ENCODE measurements at places on chromosomes 1 and 21.

DNA sequence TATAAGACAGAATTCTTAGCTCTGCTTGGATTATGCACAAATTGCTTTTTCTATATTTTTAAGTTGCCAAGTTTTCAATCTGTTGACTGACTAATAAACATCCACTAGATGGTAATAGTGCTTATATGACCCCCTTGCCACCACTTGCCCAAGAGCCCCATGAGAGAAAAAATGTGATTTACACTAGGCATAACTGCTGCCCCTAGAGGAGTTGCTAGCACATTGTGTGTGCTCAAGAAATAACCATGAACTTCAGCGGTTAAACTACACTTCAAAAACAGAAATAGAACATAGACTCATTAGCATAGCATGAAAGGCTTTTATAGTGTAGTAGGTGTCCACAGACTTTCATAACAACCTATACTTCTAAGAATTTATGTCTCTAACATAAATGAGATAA is 61.4 kb downstream of the BRINP3 start:
- no peak for DNase-seq

- peak; percentile 67 for DNase-seq
Measured at GRCh38 chr1:202599669-202600431, 110.4 kb downstream of the SYT2 start.

- DNase-seq, result peak; percentile 7
Measured at GRCh38 chr1:73674945-73675561, 522.9 kb downstream of the LRRIQ3 start.

- DNase-seq, result peak; percentile 73
Measured at GRCh38 chr21:44927587-44928461, 7.1 kb upstream of the ITGB2 start.

GRCh38 chr1:157799996-157800395 is 19.9 kb downstream of the FCRL1 start:
- DNase-seq, result no peak

- DNase-seq, result peak; percentile 43
Measured at GRCh38 chr21:16082038-16082816, 352.4 kb downstream of the USP25 start.

GRCh38 chr1:32337855-32338636 is 2.0 kb upstream of the MARCKSL1 start:
- DNase-seq, result no peak

DNA sequence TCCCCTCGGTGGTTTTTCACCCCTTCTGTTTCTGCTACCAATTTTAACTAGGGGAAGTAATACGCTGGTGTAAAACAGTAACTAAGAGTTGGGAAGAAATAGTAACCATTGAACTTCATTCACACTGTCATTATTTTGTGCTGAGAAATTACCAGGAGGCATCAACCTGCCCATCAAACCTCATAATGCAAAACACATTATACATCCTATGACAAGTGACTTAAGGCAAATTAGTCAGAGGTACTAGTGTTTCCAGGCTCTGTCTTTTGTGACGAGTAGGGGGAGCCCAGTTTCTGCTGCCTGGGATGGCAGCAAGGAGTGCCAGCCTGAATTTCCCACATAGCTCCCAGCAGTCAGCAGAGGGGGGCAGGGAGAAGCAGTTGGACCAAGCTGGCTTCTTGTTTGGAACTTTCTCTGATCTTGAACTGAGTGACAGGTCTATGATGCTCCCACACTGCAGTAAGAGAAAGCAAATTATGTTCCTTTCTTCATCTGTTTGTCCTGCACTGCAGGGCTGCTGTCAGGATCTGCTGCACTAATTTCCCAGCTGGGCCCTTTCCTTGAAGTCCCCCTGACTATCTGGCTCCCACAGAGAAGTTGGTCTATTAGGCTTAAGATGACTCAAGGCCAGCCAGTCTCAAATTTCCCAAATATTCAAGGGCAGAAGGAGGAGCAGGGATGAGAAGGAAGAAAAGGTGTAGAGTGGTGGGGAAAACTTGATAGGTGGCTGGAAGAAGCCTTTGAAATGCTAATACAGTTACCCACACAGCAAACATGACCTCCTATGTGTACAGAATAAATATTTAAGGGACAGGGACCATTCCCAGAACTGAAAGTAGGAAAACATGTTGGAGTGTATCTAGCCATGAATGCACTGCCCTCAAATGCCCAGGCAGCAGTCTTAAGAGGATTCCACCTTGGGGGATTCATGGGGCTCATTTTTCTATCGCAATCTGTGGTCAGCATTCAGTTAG is 322.8 kb downstream of the SEC16B start:
- no peak for DNase-seq

- DNase-seq, result no peak
Measured at GRCh38 chr1:115719285-115719684, 49.2 kb downstream of the CASQ2 start.

DNA sequence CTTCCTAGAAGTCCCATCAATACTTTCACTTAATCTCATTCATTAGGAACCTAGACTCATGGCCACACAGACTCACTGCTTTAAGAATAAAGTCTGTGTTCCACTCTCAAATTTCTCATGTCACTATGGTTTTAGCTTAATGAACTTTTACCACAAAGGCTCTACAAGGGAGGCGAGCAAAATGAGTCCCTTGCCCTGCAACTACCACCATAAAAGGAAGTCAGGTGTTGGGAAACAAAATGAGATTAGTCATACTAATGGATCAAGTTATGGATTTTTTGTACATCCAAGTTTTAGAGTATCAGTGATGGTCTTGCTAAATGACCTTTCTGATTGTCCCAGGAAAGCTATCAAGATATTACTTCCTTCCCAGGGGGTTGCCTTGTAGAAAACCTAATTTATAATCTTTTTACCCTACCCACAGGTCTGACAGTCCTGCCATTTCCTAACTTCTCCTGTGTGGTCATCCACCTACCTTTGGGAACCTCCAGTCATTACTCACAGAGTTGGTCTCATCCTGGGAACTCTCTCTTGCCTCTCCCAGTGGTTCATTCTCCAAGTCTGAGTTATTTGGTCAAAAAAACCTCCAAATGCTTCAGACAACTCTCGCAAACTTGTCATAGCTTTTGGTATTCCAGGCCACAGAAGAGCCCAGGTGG is 51.8 kb upstream of the SLC16A1 start:
- DNase-seq, result no peak

DNA sequence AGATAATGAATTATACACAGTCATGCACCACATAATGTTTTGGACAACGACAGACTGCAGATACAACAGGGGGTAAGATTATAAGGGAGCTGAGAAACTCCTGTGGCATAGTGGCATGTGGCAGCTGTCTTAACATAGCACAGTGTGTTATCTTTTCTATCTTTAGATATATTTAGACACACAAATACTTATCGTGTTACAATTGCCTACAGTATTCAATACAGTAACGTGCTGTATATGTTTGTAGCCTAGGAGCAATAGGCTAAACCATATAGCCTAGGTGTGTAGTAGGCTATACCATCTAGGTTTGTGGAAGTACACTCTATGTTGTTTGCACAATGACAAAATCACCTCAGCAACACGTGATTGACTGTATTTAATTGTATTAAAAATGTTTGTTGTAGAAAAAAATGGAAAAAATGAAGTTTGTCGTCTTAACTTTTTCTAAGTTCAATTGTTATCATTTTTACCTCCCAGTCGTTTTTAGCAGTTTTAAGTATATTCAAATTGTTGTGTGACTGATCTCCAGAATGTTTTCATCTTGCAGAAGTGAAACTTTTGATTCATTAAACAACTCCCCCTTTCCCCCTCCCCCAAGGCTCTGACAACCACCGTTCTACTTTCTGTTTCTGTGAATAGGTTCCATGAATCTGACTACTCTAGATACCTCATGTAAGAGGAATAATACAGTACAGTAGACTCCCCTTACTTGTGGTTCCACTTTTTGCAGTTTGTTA is 351.0 kb upstream of the B3GALT2 start:
- DNase-seq, result peak; percentile 90

DNA sequence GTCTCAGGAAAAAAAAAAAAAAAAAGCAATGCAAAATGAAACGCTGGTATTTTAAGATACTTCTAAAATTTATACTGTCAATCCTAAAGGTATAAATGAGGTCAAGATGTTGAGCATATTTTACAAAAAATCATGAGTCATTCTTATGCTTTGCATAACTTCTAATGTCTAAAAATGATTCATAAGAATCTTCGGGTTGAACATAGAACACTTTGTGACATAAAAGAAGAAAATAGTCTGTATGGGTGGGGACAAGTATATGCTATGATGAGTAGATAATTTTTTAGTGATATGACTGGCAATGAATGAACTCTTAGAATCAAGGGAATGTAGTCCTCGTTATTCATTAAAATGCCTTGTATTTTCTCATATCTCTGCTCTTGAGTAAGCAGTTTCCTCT is 416.9 kb upstream of the USP24 start:
- DNase-seq, result no peak

GRCh38 chr21:45972353-45972715 is 9.2 kb upstream of the COL6A1 start:
- DNase-seq, result no peak

GRCh38 chr1:32886004-32886827 is at the start of gene HPCA:
Gene HPCA (plus strand): TSS chr1:32886491. CDS start chr1:32888899, 2,408 bp downstream.
- DNase-seq, result no peak

DNA sequence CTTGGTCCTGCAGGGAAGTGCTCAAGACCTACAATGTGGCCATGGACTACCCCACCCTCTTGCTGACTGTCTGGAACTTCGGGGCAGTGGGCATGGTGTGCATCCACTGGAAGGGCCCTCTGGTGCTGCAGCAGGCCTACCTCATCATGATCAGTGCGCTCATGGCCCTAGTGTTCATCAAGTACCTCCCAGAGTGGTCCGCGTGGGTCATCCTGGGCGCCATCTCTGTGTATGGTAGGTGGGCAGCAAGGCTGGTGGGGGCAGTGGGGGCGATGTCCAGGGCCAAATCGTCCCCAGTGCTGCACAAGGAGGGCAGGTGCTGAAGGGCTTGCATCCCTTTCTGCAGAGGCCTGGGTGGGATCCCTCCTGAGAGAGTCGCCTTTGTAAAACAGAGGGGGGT is 18.4 kb downstream of the PSEN2 start:
- no peak for DNase-seq

- DNase-seq, result no peak
Measured at GRCh38 chr1:238660849-238661248, 725.5 kb upstream of the CHRM3 start.

DNA sequence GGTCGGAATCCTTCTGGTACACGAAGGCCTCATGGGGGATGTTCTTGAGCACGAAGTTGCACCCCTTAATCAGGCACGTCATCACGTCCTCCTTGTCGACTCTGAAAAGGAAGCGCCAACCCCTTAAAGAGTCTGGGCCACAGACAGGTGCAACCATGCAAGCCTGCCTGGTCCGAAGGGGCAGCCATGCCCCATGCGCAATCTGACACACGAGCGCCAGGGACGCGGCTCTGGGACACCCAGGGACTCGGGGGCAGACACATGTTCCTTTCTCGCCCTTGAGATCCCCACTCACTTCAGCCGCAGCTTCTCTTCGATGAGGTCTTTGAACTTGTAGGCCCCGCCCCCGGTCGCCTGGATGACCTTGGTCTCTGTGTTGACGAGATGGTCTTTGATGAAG is 5.6 kb downstream of the PANK4 start:
- no peak for DNase-seq

DNA sequence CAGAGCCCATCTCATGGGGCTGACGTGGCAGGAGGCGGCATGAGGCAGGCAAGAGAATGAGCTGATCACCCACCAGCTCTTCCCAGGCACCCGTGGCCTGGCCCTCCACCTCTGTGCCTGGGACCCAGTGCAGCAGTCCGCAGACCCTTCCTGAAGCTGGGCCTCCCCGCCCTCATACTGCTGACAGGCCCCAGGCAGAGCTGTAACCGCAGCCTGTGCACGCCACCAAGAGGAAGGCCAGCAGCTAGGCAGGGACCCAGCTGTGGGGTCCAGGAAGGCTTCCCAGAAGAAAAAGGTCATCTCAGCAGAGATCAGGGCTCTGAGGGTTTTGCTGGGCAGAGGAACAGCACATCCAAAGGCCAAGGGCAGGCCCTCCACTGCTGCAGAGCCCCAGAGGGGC is 9.8 kb upstream of the MTFR1L start:
- DNase-seq, result peak; percentile 44

- no peak for DNase-seq
Measured at GRCh38 chr1:189787201-189787600, 690.5 kb downstream of the BRINP3 start.

GRCh38 chr1:41610361-41610760 is 125.9 kb upstream of the EDN2 start:
- no peak for DNase-seq

- DNase-seq, result no peak
Measured at GRCh38 chr1:110370827-110371226, 20.0 kb downstream of the SLC16A4 start.

DNA sequence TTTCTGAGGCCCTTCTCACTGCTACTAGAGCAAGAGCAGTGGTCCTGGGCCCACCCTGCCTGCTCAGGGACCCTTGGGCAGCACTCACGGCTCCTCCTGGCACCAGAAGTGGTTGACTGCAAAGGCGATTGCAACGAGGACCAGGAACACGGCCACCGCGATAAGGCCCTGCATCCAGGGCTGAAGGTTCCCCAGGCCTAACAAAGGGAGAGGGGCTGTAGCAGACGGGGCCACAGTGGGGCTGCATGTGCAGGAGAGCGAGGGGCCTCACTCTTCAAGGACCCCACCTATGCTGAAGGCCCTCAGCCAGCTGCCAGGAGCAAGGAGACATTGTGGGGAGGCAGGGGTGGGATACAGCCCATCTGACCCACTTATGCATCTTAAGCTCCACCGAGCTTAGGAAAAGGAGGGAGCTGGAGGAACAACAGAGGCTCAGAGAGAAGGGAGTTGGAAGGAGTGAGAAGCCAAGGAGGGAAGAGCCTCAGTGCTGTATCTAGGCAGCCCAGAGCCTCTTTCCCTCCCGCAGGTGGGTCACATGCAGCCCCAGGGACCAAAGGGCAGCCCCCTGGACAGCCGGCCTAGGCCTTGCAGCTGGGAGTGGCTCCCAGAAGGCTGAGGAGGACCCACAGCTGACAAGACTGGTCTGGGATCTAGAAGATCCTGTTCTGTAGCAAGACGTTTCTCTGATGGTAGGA is 2.5 kb downstream of the PDZK1IP1 start:
- DNase-seq, result no peak

GRCh38 chr21:41445465-41445862 is 19.4 kb downstream of the MX1 start:
- DNase-seq, result no peak

GRCh38 chr1:232524056-232524455 is 105.9 kb downstream of the SIPA1L2 start:
- DNase-seq, result no peak

DNA sequence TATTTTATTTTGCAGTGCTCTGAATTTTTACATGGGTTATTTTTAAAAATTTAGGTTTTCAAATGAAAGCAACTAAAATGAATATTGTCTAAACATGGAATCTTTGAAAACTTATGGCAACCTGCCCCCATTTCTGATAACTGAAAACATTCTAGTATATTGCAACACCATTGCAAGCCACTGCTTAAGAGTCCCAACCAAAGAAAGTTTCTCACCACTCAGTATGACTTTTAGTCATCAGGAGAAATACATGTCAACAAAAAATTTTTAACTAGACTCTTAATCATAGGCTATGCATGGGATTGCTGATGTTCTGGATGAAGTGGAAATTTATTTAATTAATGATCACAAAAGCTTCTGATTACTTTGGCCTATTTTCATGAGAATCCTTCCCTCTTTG is 112.1 kb downstream of the TNFSF18 start:
- no peak for DNase-seq

GRCh38 chr1:221172841-221173240 is 293.6 kb downstream of the HLX start:
- no peak for DNase-seq
